ENCODE measurements at places on chromosomes 5 and 9.

GRCh38 chr5:172389578-172390112, 64.7 kb downstream of the SH3PXD2B start:
- DNase-seq, result no peak

DNA sequence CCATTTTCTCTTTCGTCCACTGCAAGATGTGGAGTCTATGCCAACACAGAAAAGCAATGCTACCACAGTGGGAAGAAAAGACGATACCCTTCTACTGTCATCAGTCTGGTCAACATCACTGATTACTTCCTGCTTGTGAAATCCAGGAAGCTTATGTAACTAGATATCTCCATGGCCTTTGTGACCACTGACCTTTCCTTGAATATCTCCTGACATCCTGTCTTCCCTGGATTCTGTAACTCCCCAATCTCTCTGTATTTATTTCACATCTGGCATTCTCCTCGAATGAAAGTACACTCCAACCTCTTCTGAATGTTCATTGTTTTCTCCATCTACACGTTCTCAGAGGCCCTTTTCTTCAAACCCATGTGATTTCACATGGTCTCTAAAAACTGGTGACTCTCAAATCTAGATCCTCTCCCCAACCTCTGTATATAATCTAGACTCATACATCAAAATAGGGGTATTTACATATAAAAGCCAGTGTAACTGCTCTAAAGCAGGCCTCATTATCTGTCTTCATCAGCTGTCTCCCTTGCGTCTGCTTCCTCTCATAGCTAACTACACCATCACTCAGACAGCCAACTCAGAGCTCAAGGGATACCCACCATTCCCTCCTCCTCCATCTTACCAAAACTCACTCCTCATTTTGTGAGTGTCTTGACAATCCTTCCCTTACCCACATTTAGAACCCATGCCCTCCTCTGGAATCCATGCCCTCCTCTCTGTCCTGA, 156.8 kb downstream of the SEMA5A start:
- DNase-seq, result no peak

DNA sequence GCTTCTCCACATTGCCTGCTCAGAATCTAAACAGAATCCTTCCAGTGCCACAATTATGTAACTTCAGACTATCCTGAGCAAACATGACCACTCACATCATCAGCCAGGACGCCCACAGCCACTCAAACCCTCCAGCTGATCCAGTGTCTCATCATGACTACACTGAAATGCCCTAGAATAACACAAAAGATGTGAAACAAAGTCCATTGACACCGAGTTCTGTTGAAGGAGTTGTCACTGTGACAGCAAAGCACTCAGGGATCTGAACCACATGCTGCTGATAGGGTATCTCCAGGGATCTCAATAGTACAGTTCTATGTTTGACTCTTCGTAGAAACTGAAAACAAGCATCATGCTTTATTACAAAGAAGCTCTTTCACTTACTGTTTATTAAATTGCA, 150.2 kb downstream of the GABBR2 start:
- no peak for DNase-seq

DNA sequence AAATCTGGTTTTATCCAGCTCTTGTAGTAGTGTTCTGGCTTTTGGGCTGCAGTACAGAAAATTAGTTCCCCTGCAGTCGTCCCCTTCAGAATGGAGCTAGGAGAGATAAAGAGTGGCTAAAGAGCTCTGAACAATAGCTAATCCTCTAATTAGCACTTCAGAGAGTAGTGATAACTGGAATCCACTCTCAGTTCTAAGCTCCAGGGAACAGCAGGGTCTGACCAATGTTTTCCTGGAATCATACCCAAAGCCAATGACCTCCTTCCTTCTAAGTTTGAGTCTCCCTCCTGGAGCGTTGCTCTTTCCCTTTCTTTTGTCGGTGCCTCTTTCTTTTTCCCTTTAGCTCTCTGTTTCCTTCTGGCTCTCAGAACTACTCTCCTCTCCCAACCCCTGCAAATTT, 47.4 kb downstream of the MFAP3 start:
- DNase-seq, result no peak

- no peak for DNase-seq
Measured at GRCh38 chr5:7941692-7942091, 72.7 kb downstream of the MTRR start.

DNA sequence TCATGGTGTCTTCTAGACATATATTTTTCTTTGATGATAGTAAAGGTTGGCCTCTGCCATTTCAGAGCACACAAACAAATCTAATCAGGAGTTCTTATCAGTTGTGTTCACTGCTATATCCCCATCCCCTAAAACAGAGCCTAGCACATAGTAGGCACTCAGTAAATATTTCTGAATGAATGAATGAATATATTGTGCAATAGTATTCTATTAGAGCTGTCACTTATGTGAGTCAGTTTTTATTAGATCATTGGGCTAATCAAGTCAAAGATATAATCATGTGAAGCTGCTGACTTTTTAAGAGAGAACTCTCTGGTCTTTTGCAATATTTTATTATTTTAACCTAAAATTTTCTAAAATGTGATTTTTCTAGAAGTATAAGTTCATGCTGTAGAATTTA, 84.2 kb downstream of the CHSY3 start:
- no peak for DNase-seq

DNA sequence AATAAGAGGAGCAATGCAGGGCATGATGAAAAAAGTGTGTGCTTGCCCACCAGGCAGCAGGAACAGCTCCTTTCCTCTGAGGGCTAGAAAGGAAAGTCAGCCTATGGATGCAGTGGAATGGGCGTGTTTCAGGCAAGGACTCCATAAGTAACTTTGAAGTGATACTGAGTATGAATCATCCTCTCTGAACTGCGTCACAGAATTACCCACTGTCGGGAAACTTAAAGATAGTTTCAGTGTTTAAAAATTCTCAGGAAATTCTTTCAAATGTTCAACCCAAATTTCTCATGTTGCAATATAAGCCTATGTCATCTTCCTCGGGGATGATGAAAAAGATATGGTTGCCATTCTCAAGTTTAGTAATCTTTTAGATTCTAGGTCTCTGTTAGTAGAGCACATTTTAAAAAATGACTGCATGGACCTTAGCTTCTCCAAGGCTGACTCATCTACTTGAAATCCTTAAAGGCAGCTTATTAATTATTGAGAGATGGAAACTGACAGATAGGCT, 27.7 kb downstream of the PTCD2 start:
- DNase-seq, result no peak

DNA sequence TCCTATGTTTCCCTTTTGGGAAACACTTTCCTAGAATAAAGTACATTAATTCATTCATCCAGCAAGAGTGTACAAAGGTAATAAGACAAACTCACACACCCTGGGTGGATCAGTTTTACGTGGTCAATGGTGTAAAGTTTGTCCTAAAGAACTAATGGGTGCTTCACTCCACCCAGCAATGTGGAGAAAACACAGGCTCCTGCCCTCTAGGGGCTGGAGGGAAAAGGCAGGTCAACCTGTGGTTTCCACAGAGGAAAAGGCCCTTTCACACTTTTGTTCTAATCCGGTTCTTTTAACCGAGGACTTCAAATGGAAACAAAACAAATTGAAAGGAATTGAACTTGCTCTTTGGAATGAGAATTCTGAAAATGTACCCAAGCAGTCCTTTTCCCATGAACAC, 80.9 kb upstream of the SPOCK1 start:
- DNase-seq, result no peak

DNA sequence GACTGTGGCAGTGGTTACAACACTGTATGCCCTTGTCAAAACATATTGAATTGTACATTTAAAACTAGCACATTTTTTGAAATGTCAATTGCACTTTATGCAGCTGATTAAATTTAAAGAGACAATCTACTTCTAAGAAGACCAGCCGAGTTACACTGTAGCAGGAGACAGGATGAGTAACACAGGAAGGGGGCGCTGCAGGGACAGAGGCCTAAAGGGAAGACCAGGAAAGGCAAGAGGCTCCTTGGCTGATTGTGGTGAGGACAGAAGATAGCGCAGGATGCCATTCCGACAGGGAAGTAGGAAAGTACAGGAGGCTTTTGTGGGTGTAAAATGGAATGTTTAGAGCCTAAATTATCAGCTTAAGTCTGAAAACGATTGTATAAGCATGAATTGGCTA, 28.2 kb upstream of the PPP2R2B start:
- no peak for DNase-seq

- no peak for DNase-seq
Measured at GRCh38 chr9:33795281-33795680, at the start of gene PRSS3. Gene PRSS3, plus strand, starts transcription at chr9:33795561. Its CDS starts 13 bp downstream, at chr9:33795574.

GRCh38 chr9:2727966-2728613, 10.8 kb downstream of the KCNV2 start:
- DNase-seq, result no peak

GRCh38 chr5:176819476-176819875, 9.1 kb downstream of the UNC5A start:
- DNase-seq, result no peak

- no peak for DNase-seq
Measured at GRCh38 chr9:99046542-99047071, 58.3 kb upstream of the TGFBR1 start.

DNA sequence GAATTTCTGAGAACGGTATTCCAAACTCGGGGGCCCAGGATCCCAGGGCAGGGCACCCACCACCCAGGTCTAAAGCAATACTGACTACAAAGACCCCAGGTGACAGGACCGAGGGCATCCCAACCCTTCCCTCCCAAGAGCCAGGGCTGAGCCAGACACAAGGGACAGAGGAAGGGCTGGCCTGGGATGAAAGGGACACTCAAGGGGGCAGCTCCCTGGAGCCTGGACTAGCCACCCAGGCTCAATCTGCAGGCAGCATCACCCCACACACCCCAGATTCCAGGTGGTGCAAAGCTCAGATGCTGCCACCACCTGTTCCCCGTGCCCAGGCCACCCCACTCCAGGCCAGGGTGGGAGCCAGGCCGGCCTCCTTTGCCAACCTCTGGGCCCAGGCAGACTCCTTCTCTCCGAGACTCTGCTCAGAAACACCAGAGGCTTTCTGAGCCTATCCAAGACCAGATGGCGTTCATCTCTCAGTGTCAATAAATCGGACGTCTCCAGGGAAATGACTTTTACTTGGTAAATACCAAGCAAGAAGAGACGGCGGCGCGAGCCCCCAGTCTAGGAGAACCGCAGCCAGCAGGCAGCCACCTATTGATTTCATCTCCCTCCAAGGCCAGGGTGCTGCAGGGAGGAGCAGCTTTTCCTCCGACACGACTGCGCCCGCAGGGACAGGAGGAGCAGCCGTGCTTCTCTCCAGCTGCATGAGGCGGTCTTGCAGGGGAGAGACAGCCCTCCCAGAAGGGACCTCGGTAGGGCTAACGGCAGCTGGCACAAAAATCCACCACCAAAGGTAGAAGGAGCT, 94.1 kb upstream of the ADAMTS2 start:
- no peak for DNase-seq

DNA sequence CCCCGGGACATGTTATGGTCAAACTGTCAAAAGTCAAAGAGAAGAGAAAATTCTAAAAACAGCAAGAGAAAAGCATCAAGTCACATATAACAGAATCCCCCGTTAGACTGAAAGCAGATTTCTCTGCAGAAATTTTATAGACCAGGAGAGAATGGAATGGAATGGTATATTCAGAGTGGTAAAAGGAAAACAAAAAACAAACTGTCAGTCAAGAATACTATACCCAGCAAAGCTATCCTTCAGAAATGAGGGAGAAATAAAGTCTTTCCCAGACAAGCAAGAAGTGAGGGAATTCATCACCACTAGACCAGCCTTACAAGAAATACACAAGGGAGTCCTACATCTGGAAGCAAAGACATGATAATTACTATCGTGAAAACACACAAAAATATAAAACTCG, 208.0 kb downstream of the CACNA1B start:
- no peak for DNase-seq

- DNase-seq, result no peak
Measured at GRCh38 chr9:32587901-32588300, 14.9 kb upstream of the NDUFB6 start.

- no peak for DNase-seq
Measured at GRCh38 chr5:163889369-163889768, 383.9 kb downstream of the MAT2B start.

- no peak for DNase-seq
Measured at GRCh38 chr5:94423411-94423810, 195.0 kb downstream of the KIAA0825 start.

GRCh38 chr5:159032656-159033350, 66.9 kb downstream of the EBF1 start:
- DNase-seq, result no peak

GRCh38 chr5:16550316-16550952, 66.4 kb downstream of the RETREG1 start:
- DNase-seq, result no peak

GRCh38 chr5:98130261-98131035, 643.0 kb upstream of the RGMB start:
- DNase-seq, result no peak

- DNase-seq, result no peak
Measured at GRCh38 chr9:125400725-125401716, 139.4 kb downstream of the GAPVD1 start.

DNA sequence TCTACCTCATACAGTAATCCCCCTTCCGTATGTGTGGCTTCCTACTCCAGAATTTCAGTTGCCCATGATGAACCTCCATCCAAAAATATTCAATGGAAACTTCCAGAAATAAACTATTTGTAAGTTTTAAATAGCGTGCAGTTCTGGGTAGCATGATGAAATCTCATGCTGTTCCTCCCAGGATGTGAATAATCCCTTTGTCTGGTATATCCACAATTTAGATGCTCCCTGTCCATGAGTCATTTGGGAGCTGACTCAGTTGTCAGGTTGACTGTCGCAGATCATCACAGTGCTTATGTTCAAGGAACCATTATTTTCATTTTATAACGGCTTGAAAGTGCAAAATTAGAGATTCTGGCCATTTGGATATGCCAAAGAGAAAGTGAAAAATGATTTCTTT, 290.1 kb upstream of the CDH9 start:
- DNase-seq, result no peak

DNA sequence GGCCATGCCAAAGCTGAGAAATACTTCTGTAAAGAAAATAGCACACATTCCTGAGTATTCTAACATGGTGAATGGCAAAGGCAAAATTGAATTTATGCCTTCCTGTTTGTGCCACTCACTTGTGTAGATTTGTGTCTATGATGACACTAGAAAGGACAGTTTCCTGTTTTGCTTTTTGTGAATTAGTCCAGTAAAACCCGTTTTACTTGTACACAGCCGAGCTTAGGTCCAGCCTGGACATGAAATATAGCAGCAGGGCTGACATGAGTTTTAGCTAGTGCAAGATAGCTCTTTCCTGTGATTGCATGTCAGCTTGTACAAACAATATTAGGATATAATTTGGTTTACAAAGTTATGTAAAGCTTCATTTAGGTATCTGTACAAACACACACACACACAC, 1891.7 kb upstream of the WWC1 start:
- DNase-seq, result no peak

All from stimulated activated CD8-positive, alpha-beta memory T cell treated with anti-CD3 and anti-CD28 coated beads, Interleukin-4, amount 100 ng/mL, for 1 hour (primary cell).